ENCODE measurements at places on chromosomes 5 and 9.

DNA sequence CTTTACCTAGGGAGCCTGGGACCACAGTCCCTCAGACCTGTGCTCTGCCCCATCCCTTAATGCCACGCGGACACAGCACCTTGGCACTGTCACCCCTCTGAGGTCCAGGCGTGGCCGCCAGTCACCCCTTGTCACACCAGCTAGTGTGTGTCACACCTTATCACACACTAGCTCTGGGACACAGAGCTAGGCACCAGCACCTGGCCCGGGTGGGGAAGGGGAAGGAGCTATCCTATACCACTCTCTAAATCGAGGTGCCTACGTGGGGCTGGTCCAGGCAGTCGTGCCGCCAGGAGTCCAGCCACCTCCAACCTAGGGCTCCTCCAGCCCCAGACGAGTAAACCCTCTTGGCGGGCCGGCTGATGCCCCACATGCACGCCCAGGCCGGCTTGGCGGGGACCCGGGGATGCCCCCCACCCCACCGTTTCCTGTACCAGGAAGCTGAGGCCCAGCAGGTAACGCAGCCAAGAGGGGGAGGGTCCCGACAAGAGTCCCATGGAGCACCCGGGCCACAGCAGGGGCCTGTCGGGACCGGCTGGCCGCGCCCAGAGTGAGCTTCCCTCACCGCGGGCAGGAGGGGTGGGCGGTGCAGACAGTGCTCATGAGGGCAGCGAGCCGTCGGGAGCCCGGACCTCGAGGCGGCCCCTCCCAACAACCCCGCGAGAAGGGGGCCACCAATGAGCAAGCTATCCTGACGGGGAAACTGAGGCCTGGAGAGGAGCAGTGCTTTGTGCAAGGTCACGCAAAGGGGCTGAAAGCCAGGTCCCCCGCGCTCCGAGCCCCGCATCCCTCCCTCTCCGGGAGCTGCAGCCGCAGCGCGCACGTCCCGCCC lies 550 bp downstream of the CORO2A start:
- H3K27me3 ChIP-seq, result peaks cover 16% of the 10 kb centered on the region
- H3K27ac ChIP-seq, result no peak overlapping the region
- no peak for DNase-seq
- H3K4me3 ChIP-seq, result peak overlapping the region; percentile 36
- peaks cover 9% of the 10 kb centered on the region for H3K4me1 ChIP-seq

DNA sequence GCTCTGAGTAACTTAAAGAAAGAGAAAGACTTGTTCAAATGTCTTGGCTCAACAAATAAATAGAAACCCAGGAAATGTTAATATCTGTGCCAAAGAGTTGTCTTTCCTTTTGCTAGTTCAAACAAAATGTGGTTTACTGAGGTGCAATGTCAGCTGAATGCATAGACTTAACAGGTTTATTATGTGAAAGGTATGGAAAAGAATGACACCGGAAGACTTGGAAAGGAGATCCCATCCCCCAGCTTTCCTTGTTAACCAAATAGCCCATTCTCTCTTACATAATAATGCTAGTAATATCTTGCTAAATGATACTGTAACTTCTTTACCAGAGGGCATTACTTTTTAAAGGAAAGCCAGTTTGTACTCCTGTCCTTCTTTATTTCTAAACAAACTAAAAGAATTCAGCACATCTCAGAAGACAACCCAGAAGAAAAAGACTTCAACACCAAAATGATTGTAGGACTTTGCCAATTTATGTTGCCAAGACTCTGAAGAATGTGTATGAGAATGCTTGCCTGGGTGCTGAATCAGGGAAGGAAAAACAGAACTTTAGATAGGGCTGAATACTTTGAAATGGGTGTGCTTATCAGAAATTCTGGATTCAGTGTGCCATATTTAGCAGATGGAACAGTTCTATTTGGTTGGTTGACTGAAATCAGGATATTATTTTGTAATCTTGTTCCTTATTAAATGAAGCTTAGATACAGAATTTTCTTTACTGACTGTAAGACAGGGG lies 344.1 kb downstream of the TMEM38B start:
- no peak overlapping the region for H3K27ac ChIP-seq
- H3K4me1 ChIP-seq, result no peaks in the 10 kb centered on the region
- no peaks in the 10 kb centered on the region for H3K36me3 ChIP-seq
- no peak overlapping the region for H3K4me3 ChIP-seq
- no peak for DNase-seq

- H3K27ac ChIP-seq, result peak overlapping the region; percentile 57
- peak; percentile 66 for DNase-seq
- no peak overlapping the region for H3K4me3 ChIP-seq
- no peaks in the 10 kb centered on the region for H3K36me3 ChIP-seq
- H3K27me3 ChIP-seq, result no peaks in the 10 kb centered on the region
Measured at GRCh38 chr5:124661317-124662141, 84.9 kb downstream of the ZNF608 start.

DNA sequence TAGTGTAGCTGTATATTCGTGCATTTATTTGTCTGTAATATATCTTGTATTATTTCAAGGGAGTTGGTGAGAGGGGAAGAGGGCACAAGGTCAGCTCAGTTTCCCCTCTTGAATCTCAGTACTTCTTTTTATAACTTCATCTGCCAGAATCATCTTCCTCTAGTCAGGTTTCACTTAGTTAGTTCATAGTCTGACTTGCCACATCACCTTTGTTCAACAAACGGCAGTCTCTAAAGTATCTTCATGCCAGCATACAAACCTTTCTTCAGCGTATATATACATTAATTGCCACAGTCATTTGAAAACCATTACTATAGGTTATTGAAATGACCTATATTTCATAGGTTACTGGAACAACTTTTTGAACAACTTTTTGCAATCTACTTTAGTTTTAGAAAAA lies 1.6 kb downstream of the ECM2 start:
- no peak for DNase-seq
- no peaks in the 10 kb centered on the region for H3K36me3 ChIP-seq
- H3K4me3 ChIP-seq, result no peak overlapping the region
- H3K27ac ChIP-seq, result peak overlapping the region; percentile 22
- no peaks in the 10 kb centered on the region for H3K27me3 ChIP-seq

- H3K27me3 ChIP-seq, result no peaks in the 10 kb centered on the region
- DNase-seq, result no peak
- no peak overlapping the region for H3K4me3 ChIP-seq
Measured at GRCh38 chr5:81936750-81937149, 35.1 kb upstream of the ATG10 start.

GRCh38 chr9:96500696-96501632 lies 51.0 kb downstream of the HABP4 start:
- no peaks in the 10 kb centered on the region for H3K27me3 ChIP-seq
- no peak overlapping the region for H3K4me3 ChIP-seq
- H3K4me1 ChIP-seq, result peaks cover 4% of the 10 kb centered on the region
- DNase-seq, result no peak
